ENCODE measurements at places on chromosomes 5 and 9.
A peak's percentile ranks its signal among the peaks of the same experiment; 100 is the strongest.

GRCh38 chr5:22053195-22053594 is 799.9 kb downstream of the CDH12 start:
- no peak for DNase-seq

GRCh38 chr5:93789173-93790067 is 48.0 kb upstream of the POU5F2 start:
- peak; percentile 81 for DNase-seq

- DNase-seq = peak; percentile 40
These were observed 110.9 kb downstream of the NXNL2 start for GRCh38 chr9:88645879-88646199.

- no peak for DNase-seq
These were observed 195.3 kb upstream of the MVB12B start for GRCh38 chr9:126131066-126132010.

DNA sequence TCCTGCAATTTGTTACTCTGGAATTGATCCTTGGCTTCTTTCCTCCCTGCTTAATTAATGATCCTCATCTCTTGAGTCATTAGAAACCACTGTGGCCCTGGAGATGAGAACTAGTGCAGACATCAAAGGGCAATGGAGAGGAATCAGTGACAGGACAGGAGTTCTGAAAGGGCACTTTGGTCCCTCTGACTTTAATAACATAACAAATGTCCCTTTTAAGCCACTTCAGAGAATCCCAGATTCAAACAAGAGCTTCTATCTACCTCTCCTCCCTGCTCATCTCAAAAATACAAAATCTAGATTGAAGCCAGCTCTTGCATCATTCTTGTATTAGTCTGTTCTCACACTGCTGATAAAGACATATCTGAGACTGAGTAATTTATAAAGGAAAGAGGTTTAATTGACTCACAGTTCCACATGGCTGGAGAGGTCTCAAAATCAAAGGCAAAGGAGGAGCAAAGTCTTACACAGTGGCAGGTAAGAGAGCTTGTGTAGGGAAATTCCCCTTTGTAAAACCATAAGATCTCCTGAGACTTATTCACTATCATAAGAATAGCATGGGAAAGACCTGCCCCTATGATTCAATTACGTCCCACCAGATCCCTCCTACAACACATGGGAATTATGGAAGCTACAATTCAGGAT is 139.1 kb downstream of the PLPPR1 start:
- no peak for DNase-seq

DNA sequence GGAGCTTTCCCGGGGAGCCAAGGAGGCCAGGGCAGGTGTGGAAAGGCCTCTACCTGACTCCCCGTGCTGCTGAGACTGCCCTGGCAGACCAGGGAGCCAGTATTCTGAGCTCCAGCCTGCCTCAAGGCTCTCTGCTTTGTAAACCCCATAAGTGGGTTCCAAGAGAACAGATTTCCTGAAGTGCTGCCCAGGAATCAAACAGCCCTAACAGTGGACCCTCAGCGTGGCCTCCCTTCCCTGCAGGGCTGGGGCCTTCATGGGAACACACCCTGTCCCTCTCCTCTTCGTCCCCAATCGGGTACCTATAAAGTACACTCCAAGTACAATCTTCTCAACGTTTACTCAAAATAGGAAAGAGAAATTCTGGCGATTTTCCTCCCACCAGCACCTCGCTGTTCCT is 252.5 kb downstream of the FSTL4 start:
- no peak for DNase-seq

DNA sequence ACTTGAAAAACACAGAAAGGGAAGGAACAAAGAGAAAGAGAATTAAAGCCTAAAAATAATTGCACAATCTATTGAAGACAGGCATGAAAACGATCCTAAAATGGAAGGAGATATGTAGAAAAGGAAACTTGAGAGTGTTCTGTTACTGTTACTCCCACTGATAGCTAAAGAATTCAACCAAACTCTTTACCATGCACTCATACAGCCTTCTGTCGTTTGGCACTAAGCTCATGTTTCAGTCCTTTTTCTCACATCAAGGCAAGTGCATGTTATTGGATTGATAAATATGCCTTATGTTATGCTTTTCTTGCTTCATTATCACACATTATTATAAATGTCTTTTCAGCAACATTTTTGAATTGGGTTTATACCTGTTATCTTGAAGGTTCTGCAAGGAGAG is 696.5 kb downstream of the EFNA5 start:
- DNase-seq = no peak

- DNase-seq = peak; percentile 45
These were observed 4.1 kb upstream of the SEMA5A start for GRCh38 chr5:9549941-9550340.

DNA sequence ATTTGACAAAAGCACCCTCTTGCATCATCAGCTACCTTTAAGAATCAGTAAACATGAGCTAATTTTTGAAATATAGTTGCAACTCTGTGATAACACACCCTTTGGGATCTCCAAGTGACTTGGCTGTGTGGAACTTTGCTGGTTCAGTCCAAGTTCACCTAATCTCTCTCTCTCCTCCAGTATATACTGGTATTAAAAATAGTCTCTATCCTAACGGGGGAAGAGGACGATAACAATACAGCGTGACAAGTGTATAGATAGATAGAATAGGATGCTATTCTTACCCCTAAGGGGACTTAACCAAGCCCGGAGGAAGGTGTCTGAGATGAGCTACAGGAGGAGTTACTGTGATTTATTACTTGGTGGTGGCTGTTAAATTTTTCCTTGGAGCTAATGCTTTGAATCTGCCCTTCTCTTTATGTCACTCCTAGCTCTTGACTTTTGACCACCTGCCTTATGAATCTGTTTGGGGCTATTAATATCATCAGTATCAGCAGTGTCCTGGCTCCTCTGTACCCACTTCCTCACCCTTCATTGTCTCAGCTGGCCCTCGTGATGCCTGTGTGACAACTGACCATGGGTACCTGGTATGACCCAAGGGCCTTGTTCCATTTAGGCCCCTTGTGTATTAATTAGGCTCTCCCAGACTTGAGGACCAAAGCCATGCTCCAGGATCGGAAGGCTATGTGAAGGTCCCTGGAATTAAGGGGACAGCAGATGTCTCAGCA is 223.9 kb downstream of the SREK1 start:
- no peak for DNase-seq

DNA sequence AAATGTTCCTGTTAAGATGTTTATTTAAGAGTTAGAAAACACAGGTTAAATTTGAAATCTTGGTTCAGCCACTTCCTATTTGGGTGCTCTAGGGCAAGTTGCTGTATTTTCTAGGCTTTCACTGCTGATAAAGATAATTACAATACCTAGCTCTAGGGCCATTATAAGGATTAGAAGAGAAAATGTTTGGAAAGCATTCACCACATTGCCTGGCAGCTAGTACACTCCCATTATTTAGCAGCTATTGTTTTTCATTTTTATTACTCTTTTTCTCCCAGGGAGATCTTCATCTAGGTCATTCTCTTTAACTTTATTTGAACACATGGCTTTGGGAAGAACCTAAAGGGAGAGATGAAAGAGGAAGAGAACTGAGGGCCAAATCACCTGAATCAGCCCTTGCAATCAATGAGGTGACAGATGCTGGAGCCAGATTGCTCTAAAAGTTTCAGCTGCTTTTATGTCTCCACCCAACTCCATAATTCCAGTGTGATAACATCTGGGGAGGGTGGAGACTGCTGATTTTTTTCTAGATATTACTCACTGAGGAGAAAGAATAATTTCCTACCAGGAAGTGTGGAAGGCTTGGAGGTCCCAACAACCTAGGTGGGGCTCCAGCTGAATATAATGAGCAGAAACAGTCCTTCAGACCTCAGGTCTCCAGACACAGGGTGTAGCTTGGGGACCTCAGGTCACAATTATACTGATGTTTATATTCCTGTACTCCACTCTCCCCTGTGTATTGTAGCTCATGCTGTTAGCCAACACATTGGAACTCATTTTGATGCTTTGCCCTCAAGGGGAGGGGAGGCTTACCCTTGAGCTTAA is 640.0 kb downstream of the RAB3C start:
- peak; percentile 39 for DNase-seq

GRCh38 chr9:90044263-90044662 is 439.5 kb downstream of the GADD45G start:
- no peak for DNase-seq

- DNase-seq = peak; percentile 36
These were observed 337.1 kb downstream of the GADD45G start for GRCh38 chr9:89941875-89942274.

GRCh38 chr5:67082941-67083340 is 113.7 kb downstream of the CD180 start:
- no peak for DNase-seq

DNA sequence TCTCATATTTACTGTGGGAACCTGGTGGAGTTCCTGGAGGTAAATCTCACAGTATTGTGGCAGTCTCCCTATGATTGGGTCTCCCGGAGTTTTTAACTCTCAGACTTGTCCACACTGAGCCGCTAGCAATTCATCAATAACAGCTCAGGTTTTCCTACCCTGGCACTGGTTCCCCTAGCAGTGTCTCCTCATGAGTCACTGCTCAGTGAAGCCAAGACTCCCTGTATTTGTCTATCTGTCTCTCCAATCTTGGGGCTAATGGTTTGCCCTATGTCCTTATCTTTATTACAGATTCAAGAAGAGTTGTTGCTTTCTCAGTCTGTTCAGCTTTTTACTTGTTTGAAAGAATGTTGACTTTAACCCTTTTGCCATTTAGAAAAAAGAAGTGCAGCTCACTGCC is 176.7 kb upstream of the FGF10 start:
- DNase-seq = no peak

GRCh38 chr9:121679901-121680635 is 28.6 kb downstream of the DAB2IP start:
- DNase-seq = peak; percentile 25

DNA sequence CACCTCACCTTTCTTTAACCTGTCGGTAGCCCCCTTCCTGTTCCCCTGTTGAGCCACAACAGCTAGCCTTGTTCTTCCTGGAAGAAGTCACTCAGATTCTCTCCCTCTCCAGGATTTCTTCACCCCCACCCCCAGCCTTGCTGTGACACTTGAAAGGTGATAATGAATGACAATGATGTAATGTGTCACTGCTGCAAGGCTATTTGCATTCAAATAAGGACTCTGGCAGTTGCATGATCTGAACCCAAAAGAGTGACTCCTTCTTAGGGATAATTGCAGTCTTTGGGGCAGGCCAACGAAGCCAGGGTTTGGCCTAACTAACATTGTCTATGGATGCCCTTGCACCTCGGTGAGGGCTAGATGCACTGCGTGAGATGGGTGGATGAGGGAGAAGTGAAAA is 154.4 kb upstream of the CLINT1 start:
- DNase-seq = no peak
